ENCODE measurements at places on chromosomes 13 and 19.
A peak's percentile ranks its signal among the peaks of the same experiment; 100 is the strongest.

DNA sequence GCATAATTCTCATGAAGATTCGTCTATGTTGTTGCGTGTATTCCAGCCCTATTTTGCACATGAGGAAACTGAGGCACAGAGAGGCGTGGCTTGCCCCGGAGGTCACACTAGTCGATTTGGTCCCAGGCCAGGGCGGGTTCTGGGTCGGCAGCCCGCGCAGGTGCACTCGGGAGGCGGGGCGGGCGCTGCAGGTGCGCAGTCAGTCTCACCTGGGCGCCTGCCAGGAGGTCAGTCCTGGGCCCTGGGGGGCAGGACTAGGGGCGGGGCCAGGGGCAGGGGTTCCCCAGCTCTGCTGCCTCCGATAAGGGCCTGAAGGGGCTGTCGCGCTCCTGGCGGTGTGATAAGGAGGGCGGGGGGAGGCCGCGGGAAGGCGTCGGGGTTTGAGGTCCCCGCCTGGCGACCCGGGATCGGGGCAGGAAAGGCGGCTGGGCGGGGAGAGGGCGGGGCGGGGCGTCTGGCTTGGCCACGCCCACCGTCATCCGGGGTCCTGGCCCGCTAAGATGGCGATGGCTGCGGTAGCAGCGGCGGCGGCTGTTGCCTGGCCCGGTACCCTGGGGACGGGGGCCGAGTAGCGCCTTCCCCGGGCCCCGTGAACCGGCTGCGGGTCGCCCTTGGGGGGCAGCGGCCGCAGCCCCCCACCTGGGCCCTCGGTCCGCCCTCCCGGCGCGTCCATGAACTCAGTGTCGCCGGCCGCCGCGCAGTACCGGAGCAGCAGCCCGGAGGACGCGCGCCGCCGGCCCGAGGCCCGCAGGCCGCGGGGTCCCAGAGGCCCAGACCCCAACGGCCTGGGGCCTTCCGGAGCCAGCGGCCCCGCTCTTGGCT, at the start of gene ATG4D:
ATG4D (plus strand) TSS at position 485 of the 822 bp plus-strand sequence; CDS start at position 672, 187 bp downstream.
- DNase-seq, result peak; percentile 76

GRCh38 chr13:87677043-87677495, 5.9 kb downstream of the SLITRK5 start:
- no peak for DNase-seq

GRCh38 chr13:112857914-112858490, 111.0 kb upstream of the MCF2L start:
- no peak for DNase-seq

DNA sequence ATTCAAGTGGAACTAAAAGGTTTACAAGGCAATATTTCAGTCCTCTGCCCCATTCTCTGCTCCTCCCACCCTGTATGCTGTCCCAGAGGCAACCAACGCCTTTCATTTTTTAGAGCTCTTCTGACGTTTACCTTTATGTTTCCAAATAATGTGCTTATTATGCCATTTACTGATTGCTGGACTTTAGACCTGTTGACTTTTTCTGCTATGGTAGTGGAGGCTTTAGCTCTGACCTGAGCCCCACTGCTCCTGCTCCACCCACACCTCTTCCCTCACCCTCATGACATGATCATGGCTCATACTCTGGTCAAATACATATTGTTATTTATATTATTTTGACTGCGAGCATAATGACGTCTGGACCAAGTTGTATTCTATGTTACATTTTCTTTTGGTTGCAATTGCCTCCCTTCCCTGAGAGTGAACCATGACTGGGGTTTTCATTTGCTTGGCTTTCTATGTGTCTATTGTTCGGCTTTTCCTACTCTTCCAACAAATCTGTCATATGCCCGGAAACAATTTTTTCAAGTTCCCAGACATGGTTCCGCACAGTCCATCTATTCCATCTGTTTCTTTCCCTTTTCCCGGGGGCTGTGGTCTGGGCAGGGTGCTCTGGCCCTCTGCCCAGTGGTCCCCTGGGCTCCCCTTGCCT, 31.4 kb upstream of the GJB6 start:
- DNase-seq, result no peak

DNA sequence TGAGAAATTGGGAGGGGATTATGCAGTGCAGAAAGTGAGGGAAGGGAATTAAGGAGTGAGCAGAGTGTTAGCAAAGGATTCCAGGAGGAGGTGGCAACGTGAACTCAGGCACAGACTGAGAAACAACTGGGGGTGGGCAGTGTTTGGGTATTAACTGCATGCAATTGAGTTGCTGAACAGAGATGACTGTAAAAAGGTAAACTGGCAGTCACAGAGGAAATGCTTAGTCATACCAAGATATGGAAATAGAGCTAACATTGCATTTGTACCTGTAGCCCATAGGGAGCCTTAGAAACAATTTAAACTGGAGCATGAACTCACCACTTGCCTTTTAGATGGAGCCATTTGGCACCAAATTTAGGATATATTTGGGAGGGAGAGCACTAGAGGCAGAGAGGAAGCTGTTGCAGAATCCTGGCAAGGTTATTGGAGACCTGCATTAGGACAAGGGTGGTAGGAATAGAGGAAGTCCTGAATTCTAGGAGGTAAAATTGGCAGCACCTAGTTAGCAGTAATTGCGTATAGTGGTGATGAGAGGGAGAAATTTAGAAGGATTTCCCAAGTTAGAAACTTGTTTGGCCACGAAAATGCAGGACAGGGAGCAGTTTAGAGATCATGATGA, 100.6 kb upstream of the FRY start:
- no peak for DNase-seq

- DNase-seq, result peak; percentile 48
These were observed 2.7 kb upstream of the CAPS start for GRCh38 chr19:5911366-5911765.

GRCh38 chr13:42631181-42631580, 57.2 kb downstream of the TNFSF11 start:
- DNase-seq, result no peak

GRCh38 chr19:41399525-41399924, 1.9 kb downstream of the BCKDHA start:
- DNase-seq, result no peak

DNA sequence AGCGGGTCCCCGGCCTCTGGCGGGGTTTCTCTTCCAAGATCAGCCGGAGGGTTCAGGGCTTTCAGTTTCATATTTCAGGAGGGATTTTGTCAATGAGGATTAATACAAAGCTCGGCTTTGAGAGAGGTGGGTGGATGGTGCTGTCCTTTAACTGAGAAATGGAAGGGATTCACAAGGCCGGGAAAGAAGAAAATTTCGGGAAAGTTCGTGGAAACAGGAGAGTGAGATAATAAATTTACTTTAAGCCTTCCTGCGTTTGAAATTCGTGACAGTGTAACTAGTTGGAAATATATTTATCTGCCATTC, 283 bp upstream of the PARP4 start:
- no peak for DNase-seq

GRCh38 chr13:109427148-109427547, 359.2 kb downstream of the IRS2 start:
- DNase-seq, result peak; percentile 32

DNA sequence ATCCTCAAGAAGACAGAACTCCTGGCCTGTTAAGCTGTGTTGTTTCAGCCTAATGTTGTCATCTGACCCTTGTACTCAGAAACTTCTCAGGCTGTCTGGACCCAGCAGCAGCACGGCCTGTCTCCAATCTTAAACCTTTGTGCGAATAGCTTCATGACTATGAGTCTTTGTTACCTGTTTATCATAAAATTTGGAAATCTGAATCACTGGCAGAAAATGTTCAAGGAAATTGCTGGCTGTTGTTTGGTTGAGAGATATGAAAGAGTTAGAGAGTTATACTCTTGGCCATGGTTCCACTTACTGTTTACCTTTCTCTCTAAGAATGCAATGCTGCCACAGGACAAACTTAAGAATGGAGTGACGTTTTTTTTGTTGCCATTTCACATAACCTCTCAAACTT, 59.6 kb downstream of the EFNB2 start:
- no peak for DNase-seq

All from EH (cell line).